ENCODE measurements at places on chromosomes 1 and 21.

- DNase-seq = no peak
Observed at GRCh38 chr1:223825767-223826748, 19.7 kb downstream of the TP53BP2 start.

DNA sequence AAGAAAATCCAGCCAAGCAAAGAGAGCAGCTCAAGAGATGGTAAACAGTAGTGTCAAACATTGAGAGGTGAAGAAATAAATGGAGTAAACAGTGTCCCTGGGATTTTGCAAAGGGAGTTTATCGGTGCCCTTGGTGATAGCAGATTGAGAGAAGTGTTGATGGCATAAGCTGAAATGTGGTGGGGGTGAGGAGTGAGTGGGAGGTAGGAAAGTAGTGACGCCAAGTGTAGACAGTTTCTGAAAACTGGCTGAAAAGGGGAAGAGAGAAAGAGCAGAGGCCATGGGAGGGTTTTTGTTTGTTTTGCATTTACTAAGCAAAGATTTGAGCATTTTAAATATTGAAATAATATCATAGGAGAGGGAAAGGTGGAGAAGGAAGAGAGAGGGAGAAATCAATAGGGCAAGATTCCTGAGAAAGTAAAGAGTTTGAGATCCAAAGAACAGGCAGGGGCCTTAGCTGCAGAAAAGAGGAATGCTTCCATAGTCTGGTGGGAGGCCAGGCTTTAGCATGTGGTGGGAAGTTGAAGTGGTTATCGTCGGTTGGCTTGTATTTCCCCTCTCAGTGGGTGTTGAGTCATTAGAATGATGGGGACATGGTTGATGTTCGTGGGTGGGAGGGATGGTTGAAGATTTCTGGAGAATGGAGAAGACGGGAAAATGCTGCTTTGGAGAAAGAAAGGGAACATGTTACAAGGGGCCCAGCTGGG, 26.8 kb upstream of the RASAL2 start:
- no peak for DNase-seq

- DNase-seq = no peak
Observed at GRCh38 chr21:37208056-37208721, 58.9 kb downstream of the VPS26C start.

DNA sequence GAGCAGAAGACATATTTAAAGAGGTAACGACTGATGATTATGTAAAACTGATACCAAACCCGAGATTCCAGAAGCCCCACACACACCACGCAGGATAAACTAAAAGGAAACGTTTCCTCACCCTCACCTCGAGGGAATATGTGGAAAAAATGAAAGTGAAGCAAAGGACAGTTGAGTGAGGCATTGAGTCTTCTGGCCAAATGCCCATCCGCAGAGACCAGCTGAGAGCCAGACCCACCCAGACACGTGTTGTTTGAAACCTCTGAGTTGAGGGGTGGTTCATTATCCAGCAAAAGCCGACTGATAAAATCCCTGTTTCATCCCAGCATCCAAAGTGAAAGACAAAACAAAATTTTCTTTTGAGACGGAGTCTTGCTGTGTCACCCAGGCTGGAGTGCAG, 29.6 kb upstream of the PCBP3 start:
- no peak for DNase-seq

DNA sequence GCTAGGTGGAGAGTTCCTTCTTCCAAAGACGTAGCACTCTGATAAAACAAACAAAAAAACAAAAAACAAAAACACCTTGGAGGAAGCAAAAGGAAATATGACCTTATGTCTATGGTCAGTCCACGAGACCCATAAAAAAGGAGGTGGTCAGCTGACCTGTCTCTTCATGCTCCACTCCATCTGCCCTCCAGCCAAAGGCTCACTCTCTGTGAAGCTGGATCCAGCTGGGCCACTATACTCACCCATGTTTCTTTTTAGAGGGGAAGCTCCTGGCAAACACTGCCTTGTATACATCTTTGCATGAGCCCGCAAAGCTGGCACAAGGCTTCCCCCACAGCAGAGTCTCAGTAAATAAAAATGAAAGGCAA, 126.1 kb upstream of the CACHD1 start:
- no peak for DNase-seq

GRCh38 chr1:110118636-110119396, 6.6 kb downstream of the UBL4B start:
- DNase-seq = no peak

DNA sequence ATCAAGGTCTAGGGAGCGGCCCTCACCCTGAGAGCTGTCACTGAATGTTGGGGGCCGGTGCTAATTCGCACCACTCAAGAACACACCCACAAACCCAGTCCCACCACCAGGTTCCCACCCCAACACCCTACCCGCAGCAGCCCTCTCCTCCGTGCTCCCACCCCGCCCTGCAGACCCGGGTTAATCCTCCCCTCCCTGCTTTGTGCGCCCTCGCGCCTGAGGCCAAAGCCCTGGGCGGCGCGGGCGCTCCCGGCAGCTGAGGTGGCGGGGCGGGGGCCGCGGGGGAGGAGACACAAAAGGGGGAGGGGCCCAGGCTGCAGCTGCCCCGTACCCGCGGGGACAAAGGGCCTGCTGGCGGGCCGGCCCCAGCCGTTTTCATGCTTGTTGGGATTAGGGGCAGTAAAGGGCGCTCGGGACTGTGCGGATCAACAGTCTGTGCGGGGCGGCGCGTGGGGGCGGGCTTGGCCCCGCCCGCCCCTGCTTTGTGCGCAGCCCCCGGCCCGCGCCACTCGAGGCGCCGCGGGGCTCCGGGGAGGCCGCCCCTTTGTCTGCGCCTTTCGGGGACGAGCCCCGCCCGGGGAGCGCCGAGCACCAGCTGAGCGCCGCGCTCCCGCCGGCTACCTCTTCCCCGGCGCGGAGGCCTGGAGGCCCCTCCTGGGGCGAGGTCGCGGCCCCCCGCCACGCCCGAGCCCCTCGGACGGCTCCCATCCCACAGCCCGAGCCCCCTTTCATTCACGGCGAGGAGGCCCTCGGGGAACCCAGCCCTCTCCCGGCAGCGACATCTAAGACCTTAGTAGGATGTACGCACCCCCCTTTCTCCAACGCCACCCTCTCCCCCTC, 10.9 kb downstream of the C1orf216 start:
- peak; percentile 83 for DNase-seq

- no peak for DNase-seq
Observed at GRCh38 chr1:170680428-170680827, 16.5 kb downstream of the PRRX1 start.

DNA sequence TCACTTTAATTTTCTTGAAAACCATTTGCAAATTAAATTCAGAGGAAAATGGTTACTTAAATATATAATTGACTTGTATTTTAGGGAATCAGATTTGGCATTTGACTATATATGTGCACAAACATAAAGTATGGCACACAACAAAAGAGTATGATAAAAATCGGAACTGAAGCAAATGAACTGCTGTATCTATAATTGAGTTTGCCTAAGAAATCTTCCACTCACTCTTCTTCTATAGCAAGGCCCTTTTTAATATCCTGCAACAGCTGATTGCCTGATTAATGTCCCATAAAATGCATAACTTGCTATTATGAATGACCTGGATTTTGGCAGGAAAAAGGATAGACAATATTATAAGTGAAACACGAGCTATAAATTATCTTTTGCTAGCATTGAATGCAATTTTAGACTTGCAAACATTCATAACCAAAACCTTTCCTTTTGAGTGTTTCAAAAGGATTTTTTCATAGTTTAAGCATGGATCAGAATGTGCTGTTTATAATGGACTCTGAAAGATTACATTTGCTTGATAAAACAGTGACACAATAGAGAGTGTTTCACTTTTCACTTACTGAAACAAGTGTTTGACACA, 2204.3 kb downstream of the MRPL39 start:
- DNase-seq = no peak

DNA sequence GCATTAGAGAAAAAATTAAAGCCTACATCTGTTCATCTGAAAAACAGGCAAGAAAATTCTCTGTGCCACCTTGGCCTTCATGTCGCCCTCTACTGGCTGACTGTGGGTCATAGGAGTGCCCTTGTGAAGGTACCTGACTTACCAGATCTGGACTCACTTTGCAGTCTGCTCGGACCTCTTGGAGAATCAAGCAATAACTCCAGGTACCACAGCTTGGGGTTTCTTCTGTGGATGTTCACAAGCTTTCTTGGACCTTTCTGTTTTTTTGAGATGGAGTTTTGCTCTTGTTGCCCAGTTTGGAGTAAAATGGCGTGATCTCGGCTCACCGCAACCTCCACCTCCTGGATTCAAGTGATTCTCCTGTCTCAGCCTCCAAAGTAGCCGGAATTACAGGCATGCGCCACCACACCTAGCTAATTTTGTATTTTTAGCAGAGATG, 2.4 kb upstream of the PRAMEF18 start:
- DNase-seq = no peak

GRCh38 chr1:22849770-22850169, 122.9 kb downstream of the LACTBL1 start:
- no peak for DNase-seq

DNA sequence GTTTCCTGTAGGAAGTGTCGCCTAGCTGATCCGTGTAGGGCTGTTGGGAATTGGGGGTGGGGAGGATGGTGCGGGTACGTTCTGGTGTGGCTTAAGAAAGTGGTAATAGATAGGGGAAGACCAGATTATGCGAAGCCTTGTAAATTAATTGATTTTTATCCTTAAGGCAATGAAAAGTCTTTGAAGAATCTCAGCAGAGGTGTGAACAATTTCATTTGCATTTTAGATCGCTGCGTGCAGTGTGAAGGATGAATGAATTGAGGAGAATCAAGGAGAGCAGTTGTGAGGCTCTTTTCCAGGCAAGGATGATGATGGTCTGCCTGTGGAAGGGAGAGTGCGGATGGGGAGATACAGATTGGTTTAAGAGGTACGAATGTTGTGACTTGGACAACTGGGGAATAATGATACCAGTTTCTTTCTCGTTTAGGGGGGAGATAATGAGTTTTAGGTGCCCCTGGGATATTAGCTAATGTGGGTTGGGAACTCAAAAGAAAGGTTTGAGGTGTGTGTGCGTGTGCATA, 813 bp upstream of the DEDD start:
- DNase-seq = no peak

DNA sequence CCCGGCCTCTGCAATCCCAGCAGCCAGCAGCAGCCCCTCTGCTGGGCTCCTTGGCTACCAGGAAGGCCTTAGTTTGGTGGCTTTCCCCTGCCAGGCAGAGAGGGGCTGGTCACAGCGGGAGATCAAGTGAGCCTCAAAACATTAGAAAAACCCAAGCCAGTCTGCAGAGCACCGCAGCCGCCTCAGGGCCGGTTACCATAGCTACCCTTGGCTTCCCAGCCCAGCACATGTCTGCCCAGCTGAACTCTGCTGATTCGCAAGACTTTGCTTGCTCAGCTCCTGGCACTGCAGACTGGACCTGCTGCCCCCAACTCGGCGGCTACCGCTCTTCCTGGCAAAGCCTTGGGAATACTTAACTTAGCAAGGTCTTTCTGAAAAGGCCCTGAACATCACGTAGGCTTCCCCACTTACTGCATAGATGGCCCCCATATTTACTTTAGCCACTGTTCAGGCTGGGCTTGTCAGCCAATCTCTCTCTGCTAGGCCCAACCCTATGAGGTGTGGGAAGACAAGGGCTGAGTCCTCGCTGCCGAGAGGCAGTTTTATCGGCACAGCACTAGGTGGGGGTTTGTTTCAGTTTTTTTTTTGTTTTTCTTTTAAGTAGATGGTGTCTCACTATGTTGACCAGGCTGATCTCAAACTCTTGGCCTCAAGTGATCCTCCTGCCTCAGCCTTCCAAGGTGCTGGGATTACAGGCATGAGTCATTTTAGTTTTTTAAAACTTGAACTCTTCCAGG, 28.6 kb upstream of the PLEKHG5 start:
- DNase-seq = no peak

GRCh38 chr1:191320062-191320461, 838.2 kb upstream of the RGS18 start:
- DNase-seq = no peak

GRCh38 chr1:229893762-229894444, 173.1 kb upstream of the GALNT2 start:
- DNase-seq = no peak

DNA sequence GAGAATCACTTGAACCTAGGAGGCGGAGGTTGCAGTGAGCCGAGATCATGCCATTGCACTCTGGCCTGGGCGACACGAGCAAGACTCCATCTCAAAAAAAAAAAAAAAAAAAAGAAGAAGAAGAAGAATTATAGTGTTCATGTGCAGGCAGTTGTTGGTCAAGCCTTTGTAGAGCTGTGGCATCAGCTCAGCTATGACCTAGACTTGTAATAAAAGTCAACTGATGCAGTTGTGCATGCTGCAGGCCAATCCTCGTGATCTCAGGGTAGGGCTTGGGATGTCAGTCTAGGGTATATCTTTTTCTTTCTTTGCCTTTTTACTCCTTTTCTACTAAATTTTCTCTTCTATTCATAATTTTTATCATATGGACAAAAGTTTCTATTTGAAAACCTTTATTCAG, 76.2 kb downstream of the C1orf21 start:
- DNase-seq = no peak

DNA sequence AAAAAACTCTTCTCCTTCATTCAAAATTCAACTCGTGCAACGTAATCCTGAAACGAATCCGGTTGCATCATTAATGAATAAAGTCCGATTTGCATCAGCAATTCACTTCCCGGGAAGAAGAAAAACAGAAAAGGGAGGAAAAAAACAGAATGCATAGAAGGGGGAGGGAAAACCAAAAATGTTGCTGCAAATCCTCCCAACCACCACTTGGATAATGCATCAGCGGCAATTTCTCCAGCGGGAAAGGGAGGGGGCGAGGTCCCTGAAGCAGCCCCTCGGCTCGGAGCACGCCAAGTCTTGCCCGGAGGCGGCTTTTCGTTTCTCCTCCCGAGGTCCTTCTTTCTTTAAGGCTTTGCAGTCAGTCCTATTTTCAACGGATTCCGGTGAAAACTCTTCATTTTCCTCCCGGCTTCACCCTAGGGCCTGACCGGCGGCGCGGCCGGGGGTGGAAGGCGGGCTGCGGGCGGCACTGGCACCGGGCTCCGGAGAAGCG, 723 bp downstream of the CDC42BPA start:
- DNase-seq = peak; percentile 50

- no peak for DNase-seq
Observed at GRCh38 chr1:4709641-4710040, 55.2 kb downstream of the AJAP1 start.

DNA sequence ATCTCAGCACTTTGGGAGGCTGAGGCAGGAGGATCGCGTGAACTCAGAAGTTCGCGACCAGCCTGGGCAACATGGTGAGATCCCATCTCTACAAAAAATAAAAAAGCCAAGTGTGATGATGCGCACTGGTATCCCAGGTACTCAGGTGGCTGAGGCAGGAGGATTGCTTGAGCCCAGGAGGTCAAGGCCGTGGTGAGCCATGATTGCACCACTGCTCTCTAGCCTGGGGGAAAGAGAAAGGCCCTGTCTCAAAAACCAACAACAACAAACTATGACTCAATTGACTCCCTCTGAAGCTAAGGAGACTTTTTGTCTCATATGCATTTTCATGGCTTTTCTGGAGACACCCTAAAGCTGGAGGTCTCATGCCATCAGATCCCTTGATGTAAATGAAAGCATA, 118.8 kb downstream of the CCDC185 start:
- no peak for DNase-seq

DNA sequence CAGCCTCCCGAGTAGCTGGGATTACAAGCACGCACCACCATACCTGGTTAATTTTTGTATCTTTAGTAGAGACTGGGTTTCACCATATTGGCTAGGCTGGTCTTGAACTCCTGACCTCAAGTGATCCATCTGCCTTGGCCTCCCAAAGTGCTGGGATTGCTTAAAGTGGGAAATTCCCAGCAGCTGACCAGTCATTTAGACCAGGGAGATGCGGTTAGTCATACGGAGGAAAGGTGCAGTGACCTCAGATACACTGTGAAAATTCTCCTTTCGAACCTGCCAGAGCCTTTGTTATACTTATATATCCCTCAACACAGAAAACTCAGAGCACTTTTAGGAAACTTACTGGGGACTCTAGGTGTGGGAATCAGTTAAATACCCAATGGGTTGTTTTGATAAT, 39.6 kb downstream of the MAP10 start:
- DNase-seq = no peak

- DNase-seq = no peak
Observed at GRCh38 chr1:174761335-174761734, 238.4 kb upstream of the CACYBP start.
